ENCODE measurements at places on chromosomes 3 and 15.

GRCh38 chr3:66803721-66804695, 194.1 kb upstream of the KBTBD8 start:
- DNase-seq: no peak

DNA sequence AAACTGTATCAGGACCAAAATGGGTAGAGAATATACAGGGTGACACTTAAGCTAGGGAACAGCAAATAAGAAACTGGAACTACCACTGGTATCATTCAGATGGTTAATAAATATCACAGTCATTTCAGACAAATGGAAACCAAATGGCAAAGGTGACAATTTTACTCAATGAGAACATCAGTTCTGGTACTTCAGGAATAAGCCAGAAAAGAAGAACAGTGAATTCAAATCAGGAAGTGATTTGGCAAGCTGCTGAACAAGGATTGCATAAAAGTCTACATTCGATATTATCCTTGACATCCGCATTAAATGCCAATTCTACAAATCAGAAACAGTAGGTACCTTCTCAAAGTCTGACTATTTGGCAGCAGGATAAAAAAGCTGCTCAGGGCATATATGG, 23.5 kb upstream of the STIMATE start:
- no peak for DNase-seq

DNA sequence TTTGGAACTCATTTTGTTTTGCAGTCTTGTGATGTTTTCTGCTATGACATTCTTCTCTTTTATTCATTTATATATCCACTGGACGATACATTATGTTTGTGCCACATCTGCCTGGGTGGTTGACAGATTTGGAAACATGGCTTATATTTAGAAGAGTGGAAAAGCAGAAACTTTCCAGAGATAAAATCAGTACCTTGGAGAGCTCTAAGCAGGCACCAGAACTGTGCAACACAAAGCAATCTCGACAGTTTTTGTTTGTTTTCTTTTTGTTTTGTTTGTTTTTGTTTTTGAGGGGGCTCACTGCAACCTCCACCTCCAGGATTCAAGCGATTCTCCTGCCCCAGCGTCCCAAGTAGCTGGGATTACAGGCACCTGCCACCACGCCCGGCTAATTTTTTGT, 45.5 kb downstream of the SYN2 start:
- no peak for DNase-seq

GRCh38 chr15:38242055-38242454, 10.6 kb upstream of the SPRED1 start:
- DNase-seq: no peak

DNA sequence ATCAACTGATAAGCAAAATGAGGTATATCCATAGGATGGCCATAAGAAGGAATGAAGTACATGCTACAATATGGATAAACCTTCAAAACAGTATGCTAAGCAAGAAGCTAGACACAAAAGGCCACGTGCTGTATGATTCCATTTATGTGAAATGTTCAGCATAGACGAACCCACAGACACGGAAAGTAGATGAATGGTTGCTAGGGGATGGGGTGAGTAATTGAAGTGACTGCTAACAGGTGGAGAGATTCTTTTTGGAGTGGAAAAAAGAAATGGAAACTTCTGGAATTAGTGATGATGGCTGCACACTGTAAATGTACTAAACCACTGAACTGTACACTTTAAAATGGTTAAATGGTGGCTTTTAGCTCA, 630 bp upstream of the EFCAB12 start:
- no peak for DNase-seq

DNA sequence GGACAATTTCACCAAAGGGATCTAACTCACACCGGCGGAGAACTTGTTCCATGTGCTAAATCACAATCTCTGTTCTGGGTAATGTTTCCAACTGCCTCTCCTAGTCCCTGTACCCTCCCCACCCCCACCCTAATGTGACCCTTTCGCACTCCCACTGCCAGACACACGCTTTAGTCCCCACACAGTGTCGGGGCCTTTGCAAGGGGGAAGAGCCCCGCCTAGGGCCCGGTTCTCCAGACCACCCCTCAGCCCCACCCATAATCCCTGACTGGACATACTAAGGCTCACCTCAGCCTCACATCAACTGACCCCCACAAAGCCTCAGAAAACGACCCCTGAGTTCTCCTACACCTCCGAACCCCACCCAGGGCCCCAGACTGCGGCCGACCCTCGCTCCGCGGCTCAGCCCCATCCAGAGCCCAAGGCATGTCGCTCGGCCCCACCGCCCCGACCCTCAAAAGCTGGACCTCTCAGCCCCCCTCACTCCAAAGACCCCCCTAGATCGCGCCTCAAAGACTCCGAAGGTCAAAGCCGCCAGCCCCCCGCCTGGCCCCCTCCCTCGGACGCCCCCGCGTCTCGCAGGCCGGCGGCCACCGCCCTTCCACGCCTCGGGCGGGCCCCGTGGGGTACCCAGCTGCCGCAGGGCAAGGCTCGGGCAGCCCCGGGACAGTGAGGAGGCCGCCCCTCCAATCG, 72.0 kb upstream of the MAP4 start:
- DNase-seq: peak; percentile 0

DNA sequence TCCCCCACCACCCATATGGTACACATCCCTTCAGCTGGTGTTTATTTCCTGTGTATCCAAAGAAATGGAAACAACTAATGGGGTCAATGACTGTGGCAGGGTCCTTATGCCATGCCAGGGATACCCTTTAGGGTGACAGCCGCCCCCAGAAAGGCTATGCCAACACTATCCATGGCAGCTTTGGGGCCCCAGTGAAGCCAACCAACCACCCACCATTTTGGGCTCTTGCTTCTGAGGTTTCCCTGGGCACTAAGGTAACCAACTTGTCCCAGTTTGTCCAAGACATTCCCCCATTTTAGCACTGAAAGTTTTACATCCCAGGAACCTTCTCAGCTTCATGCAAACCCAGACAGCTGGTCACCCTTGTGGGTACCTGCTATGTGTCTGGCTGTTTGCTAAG, 233.1 kb downstream of the VPS13C start:
- DNase-seq: no peak

DNA sequence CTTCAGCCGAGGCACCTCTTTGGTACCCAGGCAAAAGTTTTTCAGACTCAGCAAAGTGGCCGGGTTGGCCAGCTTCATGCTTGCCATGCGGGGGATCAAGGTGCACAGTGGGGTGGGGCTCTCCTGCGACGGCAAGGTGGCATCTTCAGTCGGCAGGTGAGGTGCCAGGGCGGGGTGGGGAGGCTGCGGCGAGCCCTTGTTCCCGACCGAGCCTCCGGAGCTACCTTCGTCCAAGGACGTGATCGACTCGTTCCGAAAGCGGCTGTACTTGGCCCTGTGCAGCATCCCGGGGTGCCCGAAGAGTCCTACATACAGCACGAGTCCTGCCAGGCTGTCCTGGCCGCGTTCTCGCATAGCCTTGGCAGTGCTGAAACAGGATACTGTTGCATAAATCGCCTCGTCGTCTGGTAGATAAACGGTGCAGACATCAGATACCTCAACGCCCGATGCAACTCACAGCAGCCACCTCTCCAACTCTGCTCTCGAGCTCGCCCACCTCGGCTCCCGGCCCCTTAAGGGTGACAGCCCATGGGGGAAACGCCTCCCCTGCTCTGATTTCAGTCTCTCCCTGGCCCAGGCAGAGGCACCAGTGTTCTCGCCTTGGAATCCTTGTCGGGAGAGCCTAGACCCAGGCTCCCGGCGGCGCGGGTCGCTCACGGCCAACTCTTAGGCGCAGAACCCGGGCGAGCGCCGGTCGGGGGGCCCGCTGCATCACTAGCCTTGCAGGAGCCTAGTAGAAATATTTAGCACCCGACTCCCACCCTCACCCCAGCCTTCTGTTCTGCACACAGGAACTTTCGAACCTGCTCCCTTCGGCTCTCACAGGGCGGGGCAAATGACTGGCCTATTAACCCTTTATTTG, 826 bp downstream of the SHC4 start:
- no peak for DNase-seq

DNA sequence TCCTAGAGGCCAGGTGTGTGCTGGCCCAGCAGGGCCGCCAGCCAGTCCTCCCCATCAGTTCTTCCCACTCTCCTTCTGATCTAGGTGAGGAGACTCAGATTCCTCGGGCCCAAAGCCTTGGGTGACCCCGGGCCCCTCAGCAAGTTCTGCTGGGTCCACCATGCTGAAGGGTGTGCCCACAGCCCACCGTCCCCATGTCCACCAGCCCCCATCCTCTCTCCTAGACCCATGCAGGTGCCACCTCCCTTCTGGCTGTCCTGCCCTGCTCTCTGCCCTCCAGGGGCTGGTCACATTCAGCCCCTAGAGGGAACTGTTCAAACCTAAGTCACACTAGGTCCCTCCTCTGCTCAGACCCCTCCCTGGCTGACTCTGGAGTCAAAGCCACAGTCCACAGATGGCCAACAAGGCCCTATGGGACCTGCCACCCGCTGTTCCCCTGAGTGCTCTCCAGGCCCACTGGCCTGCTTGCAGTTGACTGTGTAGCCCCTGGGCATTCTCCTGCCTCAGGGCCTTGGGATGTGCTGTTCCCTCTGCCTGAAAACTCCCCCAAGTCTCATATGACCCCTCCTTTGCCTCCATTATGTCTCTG, 878 bp upstream of the TLR9 start:
- DNase-seq: no peak

GRCh38 chr3:51712038-51712420, 5.2 kb downstream of the GRM2 start:
- DNase-seq: no peak

DNA sequence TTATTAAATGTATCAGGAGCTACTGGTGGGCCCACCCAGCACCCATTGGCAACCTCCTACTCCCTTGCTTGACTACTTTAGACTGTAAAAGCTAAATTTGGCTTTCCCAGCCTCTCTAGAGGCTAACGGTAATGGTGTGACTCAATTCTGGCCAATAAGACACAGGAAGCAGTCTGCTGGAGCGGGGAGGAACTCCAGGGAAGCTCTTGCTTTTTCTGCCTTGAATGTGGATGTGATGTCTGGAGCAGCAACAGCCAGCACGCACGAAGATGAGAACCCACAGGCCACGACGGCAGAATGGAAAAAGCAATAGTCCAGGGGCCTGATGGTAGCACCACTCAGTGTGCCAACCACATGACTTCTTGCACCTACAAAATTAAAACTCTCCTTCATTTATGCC, 39.9 kb downstream of the RAB6B start:
- DNase-seq: no peak

DNA sequence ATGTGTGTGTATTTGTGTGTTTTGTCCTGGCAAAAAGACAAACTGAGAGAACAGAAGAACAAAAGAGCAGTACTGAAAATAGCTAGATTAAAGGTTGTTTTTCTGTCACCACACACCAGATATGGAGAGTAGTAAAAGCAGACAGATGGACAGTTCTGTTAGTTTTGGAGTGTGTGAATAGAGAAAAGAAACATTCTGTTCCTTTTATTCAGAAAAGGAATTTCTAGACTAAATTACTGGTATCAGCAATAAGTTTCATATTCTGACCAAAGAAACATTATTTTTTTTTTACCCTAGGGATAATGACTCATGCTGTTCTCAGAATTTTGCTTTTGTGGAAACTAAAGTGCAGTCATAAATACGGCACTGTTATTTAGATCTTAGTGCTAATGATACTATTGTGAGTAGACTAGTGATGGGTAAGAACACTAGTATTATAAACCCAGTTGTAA, 32.9 kb downstream of the PIK3CA start:
- DNase-seq: no peak

GRCh38 chr15:43648649-43649429, at the start of gene CATSPER2:
Gene CATSPER2 (minus strand): TSS chr15:43648844. CDS start chr15:43648061, 783 bp downstream.
- DNase-seq: no peak

GRCh38 chr3:159432682-159433340, 555.8 kb upstream of the IL12A start:
- DNase-seq: no peak

DNA sequence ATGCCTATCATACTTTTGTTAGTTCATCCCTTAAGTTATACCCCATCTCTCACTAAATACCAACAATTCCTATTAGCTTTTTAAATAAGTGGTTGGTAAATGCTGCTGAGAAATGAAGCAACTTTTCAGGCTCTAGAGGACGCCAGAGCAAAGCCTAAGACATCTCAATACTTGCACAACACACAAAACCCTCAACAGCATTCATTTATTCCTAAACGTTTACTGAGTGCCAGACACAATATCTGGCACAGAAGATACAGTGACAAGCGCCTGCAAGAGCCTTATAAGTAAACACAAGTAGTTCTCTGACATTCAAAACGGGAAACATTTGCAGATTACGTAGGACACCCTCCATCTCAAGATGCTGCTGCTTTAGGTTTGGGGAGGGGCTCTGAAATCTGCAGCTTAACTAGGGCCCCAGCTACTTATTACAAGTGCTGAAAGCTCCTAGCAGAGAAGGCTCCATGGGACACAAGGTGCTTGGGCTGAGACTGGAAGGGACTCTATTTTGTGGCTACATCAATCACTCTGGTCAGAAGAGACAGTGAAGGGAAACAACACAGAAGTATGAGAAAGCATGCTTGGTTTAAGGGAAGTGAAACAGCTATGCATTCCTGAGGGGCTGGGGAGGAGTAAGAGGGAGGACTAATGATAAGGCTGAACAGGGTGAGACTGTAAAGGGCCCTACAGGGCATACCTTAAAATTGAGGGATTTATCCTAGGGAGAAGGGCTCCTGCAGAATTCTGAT, 311.3 kb downstream of the PLCL2 start:
- no peak for DNase-seq

DNA sequence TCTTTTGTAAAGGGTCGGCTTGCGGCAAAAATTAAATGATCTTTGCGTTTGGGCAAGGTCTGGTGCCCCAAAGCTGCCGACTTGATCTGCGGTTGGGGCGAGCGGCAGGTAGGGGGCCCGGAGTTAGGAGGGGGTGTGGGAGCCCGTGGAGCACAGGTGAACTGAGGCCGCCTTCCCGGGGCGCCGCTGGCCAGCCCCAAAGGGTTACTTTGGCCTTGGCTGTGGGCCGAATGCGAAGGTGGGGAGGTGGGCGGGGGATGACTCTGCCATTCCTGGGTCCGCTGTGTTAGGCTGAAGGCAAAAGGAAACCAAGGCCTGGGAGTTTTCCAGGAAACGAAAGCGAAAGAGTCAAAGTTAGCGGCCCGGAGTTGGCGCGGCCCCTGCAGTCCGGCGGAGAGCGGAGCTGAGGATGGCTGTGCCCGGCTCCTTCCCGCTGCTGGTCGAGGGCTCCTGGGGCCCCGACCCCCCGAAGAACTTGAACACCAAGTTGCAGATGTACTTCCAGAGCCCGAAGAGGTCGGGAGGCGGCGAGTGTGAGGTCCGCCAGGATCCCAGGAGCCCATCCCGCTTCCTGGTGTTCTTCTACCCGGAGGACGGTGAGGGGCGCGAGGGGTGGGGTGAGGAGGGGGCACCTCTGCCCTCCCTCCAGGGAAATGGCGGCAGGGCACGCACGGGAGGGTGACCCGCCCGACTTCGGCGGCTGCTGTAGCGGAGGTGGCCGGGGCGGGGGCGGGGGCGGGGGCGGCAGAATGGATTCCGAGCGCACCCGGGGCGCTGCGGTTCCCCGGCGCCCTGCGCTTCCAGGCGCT, at the start of gene PARP14:
Gene PARP14, plus strand, starts transcription at position 365 of the 809 bp plus-strand sequence. Its CDS starts 45 bp downstream, at position 410.
- DNase-seq: peak; percentile 51

GRCh38 chr3:140292684-140293083, 357.7 kb downstream of the CLSTN2 start:
- DNase-seq: no peak

GRCh38 chr3:42189736-42190135, 76.2 kb downstream of the CCK start:
- DNase-seq: no peak
